ENCODE measurements at places on chromosomes 7 and 10. TPM values are rescaled to one million over a fixed set of nuclear protein-coding genes. Genes with fewer than 3 reads are reported as not detected.

DNA sequence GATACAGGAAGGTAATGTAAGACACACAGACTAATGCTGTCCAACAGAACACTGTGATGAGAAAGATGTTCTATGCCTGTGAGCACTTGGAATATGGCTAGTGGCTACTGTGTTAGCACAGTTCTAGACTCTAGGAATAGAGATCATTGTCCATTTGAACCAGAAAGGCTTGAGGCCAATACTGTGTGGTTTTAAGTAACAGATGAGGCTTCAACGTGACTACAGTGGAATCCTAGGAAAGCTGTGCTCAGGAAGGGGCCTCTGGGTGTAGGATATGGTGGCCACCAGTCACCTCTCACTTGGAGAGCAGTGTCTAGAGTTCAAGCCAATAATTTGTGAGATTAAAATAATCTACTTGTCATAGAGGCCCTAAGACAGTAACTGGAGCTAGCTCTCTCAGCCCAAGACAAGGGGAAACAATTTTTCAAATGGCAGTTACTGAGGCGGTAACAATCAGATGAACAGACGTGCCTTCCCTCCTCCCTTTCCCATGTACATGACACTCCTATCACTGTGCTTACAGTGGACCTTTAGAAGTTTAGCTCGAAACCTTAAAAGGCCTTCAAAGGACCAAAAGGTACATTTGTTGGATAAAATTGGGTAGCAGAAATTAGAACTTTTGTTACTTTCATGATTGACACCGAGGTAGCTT, 10.2 kb downstream of the ZDHHC16 start:
- H3K27ac ChIP-seq = no peak overlapping the region
- no peak for DNase-seq
- peaks cover 36% of the 10 kb centered on the region for H3K4me1 ChIP-seq
- no peaks in the 10 kb centered on the region for H3K27me3 ChIP-seq
- no peak overlapping the region for H3K4me3 ChIP-seq

The UNCX gene
- total RNA-seq = not detected

- H3K4me3 ChIP-seq = no peak overlapping the region
- DNase-seq = no peak
- no peaks in the 10 kb centered on the region for H3K4me1 ChIP-seq
- H3K27ac ChIP-seq = no peak overlapping the region
- H3K36me3 ChIP-seq = no peaks in the 10 kb centered on the region
Measured at GRCh38 chr7:157476201-157476600, 139.4 kb downstream of the DNAJB6 start.

The CYP3A7 gene
- total RNA-seq = 0.22 TPM

- H3K36me3 ChIP-seq = no peaks in the 10 kb centered on the region
- no peak for DNase-seq
- no peaks in the 10 kb centered on the region for H3K27me3 ChIP-seq
- H3K27ac ChIP-seq = no peak overlapping the region
- H3K4me1 ChIP-seq = no peaks in the 10 kb centered on the region
Measured at GRCh38 chr10:44569193-44570091, 184.5 kb upstream of the CXCL12 start.

GRCh38 chr7:128353189-128353588, 8.3 kb downstream of the PRRT4 start:
- DNase-seq = no peak
- H3K4me3 ChIP-seq = no peak overlapping the region
- H3K36me3 ChIP-seq = no peaks in the 10 kb centered on the region
- H3K27ac ChIP-seq = no peak overlapping the region

GRCh38 chr10:77501152-77501845, 136.3 kb downstream of the KCNMA1 start:
- no peak for DNase-seq
- H3K27ac ChIP-seq = no peak overlapping the region
- H3K4me3 ChIP-seq = no peak overlapping the region
- no peaks in the 10 kb centered on the region for H3K27me3 ChIP-seq

GRCh38 chr10:122112625-122113160, 123.7 kb downstream of the TACC2 start:
- peak overlapping the region; percentile 99 for H3K27ac ChIP-seq
- H3K4me1 ChIP-seq = no peaks in the 10 kb centered on the region
- no peaks in the 10 kb centered on the region for H3K36me3 ChIP-seq
- H3K27me3 ChIP-seq = no peaks in the 10 kb centered on the region

The SNCG gene
- total RNA-seq = 99.9 TPM
